CD14-positive monocyte (primary cell): ENCODE measurements at places on chromosomes 2 and 18.

- no peak for DNase-seq
Measured at GRCh38 chr2:120538691-120539423, 192.9 kb downstream of the INHBB start.

DNA sequence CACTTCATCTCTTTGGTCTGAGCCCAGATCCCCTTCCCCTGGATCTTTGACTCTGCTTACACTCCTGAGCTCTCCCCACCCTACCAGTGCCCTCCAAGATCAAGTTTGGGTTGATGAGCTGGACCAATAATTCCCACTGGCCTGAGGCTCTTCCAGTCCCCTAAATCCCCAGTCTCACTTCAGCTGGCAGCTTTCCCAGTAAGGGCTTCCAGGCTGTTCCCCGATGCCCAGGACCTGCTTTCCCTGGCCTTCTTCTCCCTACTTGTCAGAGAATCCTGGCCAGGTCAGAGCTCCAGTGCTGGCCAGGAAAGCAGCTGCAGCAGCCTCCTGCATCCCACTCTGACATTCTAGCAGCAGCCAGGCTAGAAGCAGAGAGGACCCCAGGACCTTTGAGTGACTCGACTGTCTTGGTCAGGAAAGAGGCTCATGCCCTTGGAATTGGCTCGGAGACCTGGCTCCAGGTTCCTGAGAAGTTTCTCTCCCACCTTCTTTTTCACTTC lies 3.5 kb downstream of the WNT6 start:
- no peak for DNase-seq

DNA sequence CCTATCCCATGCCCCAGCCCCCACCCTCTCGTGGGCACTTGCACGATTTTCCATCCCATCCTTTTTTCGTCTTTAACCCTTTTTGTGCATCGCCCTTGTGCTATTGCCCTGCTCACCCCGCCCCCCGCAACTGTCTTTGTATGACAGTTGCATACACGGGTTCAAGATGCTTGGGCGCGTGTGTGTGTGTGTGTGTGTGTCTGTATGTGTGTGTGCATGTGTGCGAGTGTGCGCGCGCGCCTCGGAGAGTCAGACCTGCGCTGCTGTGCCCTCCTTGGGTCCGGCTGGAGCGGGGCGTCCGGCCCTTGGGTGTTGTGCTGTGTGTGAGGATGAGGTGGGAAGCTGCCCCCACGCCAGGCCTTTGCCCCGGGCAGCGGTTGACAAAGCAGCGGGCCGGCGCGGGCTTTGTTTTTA lies 230.7 kb downstream of the HAUS1 start:
- DNase-seq, result no peak

DNA sequence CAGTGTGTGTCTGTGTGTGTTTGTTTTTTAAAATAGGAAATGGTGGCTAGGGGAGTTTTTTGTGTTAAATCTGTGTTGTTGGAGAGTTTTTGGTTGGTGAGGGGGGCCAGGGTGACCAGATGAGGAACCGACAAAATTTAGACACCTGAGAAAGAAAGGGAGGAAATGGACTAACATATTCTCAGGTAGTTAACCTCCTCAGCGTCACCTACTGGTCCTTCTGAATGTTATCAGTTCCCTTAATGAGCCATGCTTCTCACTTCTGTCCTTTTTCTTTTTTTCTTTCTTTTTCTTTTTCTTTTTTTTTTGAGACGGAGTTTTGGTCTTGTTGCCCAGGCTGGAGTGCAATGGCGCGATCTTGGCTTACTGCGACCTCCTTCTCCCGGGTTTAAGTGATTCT lies 107.0 kb downstream of the FMNL2 start:
- no peak for DNase-seq

DNA sequence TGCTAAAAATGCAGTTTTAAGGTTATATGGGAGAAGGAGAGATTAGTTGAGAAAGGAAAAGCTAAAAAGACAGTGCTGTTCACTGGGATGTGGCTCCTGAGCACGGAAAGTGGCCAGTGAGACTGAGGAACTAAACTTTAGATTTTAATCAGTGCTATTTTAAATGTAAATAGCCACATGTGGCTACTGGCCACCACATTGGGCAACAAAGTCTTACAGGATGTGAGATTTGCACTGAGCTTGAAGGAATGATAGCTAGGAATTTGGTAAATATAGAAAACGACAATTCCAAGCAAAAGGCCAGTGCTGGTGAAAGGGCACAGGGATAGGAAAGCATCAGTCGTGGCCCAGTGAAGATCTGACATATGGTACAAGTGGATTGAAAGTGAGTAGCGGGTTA lies 14.1 kb upstream of the SP5 start:
- no peak for DNase-seq

DNA sequence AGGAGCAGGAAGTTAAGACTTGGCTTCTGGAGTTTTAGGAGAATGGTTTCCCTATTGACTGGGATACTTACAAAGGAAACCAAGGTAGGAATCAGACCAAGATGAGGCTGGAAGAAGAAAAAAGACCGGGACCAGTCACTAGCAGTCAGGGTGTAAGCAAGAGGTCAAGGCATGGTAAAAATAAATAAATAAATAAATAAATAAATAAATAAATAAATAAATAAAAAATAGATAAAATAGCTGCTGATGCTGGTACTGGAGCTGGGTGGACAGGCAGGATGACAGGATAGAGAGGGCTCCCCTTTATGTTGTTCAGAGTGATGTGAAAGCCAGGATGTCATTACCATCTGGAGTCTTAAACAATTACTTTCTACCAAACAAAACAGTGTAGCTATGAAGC lies 89.9 kb downstream of the MYO5B start:
- no peak for DNase-seq

GRCh38 chr2:240360645-240361475 lies 74.6 kb upstream of the GPC1 start:
- no peak for DNase-seq

GRCh38 chr2:39632876-39633275 lies 32.8 kb upstream of the TMEM178A start:
- no peak for DNase-seq

DNA sequence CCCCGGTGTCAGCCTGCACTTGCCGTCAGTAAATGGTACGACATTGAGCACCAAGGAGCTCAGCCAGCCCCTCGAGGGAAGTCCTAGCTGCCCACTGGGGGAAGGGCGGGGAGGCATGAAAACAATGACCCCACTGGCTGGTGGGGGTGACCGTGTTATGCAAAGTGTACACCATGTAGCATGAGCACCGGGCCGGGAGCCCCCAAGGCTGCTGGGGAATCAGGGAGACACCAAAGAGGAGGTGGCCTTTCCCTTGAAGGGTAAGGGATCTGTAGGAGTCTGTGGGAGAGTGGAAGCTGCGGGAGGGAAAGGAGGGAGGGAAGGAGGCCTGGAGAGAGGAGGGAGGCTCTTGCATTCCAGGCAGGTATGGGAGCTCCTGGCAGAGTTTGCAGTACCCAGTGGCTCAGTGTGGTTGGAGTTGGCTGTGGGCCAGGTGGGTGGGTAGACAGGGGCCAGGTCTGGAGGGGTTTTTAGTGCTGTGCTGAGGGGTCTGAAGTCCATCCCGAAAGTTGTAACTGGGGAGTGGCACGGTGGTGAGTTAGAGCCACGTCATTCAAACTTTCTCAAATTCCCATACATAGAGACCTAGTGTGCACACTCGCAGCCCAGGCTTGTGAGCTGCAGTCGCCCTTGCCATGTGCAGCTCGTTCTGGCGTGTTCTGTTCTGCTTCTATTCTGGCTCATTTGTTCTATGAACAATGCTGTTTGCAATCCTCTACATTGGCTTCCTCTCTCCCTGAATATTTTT lies 22.4 kb downstream of the RRM2 start:
- DNase-seq, result no peak

- DNase-seq, result no peak
Measured at GRCh38 chr2:228987441-228988155, 283.5 kb downstream of the PID1 start.

DNA sequence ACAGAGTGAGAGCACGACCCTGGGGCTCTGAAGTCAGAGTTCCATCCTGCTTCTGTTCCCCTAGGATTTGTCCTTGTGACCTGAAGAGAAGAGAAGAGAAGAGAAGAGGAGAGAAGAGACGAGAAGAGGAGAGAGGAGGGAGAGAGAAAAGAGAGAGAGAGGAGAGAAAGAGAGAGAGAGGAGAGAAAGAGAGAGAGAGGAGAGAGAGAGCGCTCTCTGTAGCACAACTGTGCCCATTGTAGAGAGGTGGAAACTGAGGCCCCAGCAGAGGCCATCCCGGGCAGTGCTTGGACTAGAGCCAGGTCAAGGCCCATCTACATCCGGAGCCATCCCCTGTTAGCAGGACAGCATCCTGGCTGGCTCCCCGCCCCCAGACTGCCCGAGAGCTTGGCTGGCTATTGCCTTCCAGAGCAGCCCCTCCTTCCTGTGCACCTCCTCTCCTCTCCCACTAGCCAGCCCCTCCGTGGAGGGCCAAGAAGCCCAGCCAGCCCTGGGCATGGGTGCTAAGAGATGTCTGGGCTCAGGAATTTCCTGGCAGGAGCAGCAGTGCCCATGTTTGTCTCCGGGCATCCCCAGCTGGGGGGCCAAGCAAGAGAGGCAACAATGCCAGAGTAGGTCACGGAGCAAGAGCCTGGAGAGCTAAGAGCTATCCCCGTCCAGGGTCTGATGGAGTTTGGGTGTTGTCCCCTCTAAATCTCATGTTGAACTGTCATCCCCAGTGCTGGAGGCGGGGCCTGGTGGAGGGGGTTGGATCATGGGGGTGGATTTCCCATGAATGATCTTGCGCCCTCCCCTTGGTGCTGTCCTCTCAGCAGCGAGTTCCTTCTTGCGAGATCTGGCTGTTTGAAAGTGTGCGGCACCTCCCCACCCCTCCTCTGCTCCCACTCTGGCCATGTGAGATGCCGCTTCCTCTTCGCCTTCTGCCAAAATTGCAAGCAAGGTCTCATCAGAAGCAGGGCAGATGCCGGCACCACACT lies 18.2 kb upstream of the GPR55 start:
- DNase-seq, result peak; percentile 83

DNA sequence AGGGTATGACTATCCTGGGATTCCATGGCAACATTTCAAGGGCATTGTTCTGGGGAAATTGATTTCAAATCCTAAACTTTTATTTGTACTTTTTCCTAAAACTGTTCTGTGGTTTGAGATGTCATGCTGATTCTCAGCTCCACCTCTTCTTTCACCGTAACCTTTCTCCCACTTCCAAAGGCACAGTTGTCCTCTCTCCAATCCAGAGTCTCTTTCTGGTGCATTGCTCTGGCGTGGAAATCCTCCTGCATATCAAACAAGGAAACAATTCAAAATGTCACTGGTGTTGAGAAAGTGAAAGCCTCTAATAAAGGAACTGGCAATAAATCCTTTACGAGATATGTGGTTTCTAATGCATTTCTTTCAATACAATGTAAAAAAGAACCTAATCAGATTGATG lies 155.1 kb upstream of the CDH2 start:
- no peak for DNase-seq

DNA sequence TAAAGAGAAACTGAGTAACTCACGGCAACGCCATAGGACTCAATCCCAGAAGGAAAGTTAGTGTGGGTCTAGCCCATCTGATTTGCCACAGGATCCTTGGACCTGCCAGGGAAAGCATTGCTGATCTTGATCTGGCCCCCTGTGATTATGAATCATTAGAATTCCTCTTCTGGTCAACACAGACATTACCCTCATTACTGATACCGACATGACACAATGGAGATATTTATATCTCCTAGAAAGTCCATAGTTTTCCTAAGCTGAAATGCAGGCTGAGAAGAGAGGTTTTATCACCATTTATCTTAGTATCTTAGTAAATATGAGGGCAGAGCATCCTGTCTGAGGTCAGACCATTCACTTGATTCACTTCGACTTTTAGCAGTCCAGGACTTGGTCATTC lies 75.5 kb upstream of the CCDC68 start:
- no peak for DNase-seq

DNA sequence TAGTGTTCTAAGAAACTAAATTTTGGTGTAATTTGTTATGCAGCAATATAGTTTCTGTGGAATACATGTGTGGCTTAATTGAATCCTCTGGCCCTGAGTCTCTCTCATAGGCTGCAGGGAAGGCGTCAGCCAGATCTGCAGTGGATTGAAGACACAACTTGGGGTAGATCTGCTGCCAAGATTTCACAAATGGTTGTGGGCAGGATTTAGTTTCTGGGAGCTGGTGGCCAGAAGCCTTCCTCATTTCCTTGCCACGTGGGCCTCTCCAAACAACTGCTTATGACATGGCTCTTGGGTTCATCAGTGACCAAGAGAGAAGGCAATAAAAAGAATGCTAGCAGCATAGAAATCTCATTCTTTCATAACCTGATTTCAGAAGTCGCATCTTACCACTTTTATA lies 28.2 kb downstream of the CCDC102B start:
- no peak for DNase-seq

DNA sequence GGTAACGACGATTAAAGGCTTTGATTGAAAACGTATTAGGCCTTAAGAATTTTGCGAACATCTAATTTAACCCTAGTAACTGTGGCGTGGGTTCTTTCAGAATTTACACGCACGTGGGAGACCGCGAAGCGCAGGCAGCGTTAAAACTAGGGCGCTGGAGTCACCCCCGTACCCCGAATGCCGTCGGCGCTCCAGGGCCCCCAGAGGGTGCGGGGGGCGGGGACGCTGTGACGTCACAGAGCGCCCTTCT lies 673 bp upstream of the SMCHD1 start:
- no peak for DNase-seq

GRCh38 chr2:143582046-143582747 lies 453.0 kb downstream of the ARHGAP15 start:
- no peak for DNase-seq

GRCh38 chr2:119252186-119253113 lies 28.8 kb downstream of the STEAP3 start:
- no peak for DNase-seq

DNA sequence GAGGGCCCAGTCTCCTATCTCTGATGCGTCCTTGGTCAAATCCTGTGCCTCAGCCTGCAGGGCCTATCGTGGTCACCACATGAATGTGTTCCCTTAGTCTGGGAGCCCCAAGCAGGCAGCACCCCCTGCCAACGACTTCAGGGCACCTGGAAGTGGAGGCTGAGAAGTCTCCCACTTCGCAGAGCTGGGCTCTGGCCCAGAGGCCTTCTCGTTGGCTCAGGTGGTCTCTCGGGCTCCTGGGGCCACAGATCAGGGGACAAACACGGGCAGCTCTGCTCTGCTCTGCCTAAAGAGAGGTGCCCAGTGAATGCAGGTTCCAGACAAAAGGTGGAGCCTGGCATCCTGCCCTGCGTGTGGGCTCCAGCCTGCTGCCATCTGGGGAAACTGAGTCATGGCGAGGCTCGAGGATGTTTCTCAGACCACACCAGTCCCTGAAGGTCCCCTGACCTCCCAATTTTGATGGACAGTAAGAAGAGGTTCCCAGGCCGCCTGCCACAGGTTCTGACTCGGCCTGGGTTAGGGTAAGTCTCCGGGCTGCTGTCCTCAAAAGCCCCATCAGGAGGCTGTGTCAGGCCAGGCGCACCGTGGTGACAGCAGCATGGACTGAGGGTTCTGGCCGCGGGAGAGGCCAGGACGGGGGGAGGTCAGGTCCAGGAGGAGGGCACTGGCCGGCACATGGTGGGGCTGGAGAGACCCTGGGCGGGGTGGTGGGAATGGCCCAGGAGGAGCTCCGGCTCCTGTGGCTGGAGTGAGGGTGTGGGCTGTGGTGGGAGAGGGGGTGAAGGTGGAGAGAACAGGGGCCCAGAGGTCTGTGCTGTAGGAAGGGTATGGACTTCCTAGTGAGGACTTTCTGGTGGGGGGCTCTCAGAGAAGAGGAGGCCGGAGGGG lies 1.4 kb upstream of the TEKT4 start:
- no peak for DNase-seq

GRCh38 chr2:133988316-133988891 lies 265.5 kb upstream of the MGAT5 start:
- no peak for DNase-seq

- DNase-seq, result no peak
Measured at GRCh38 chr2:45403036-45403435, 208.0 kb downstream of the SRBD1 start.
